HS-5 (cell line): ENCODE measurements at places on chromosomes 16 and 17.

DNA sequence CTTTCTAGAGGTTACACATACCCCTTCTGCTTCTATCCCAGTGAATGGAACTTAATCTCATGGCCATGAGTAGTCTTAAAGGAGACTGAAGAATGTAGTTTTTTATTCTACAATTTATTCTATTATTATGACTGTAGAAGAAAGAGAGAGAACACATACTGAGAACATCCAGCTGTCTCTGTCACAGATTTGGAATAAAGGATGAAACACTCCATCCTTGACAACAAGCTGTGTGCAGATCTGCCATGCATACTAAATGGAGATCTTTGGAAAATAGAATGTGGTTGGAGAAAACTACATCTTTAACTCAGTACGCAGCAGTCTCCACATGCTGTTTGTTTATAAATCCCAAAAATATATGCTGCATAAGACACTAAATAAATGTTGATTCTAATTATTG lies 54.1 kb upstream of the NUDT7 start:
- DNase-seq, result no peak

DNA sequence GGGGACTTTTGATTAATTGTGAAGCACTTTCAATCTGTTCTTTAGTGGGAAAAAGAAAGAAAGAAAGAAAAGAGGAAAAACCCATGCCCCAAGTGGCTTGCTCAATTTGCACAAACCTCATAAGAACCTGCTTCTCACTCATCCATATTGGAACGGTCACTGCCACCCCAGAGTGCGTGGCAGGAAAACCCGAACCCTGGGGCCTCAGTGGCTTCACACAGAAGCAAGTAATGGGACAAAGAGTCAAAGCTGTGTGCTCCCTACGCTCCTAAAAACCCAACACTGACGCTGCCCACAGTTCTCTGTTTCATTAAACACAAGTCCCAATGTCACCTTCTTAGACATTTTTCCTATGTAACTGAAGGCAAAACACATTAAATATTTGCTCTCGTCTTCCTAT lies 1.2 kb downstream of the SLC6A4 start:
- DNase-seq, result no peak

DNA sequence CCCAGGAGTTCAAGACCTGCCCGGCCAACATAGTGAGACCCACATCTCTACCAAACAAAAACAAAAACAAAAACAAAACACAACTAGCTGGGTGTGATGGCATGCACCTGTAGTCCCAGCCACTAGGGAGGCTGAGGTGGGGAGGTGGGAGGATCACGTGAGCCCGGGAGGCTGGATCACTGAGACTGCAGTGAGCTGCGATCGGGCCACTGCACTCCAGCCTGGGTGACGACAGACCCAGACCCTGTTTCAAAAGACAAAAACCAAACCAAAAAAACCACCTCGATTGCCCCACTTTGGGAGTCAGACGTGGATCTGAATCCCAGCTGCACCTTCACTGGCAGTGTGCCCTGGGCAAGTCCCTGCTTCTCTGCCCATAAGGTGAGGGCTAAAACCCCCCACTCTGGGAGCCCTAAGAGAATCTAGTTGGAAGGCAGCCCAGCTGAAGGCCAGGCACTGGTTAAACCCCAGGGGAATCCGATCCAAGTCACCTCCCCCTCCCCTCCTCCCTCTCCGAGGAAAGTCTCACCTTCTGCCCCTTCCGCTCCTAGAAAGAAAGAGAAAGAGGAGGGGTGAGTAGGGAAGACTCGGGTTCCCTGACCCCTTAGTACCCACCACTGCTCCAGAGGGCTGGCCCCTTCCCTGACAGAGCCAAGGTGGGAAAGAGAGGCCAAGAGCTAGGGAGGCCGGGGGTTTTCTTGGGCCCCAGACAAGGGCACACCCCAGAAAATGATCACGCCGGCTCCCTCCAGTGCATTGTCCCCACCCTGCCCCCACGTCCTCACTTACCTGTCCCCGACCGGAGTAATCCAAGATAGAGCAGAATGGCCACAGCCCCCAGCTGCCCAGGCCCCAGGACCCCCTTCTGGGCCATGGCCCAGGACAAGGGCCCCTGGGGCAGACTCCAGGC lies 647 bp downstream of the PRSS8 start:
- DNase-seq, result no peak

DNA sequence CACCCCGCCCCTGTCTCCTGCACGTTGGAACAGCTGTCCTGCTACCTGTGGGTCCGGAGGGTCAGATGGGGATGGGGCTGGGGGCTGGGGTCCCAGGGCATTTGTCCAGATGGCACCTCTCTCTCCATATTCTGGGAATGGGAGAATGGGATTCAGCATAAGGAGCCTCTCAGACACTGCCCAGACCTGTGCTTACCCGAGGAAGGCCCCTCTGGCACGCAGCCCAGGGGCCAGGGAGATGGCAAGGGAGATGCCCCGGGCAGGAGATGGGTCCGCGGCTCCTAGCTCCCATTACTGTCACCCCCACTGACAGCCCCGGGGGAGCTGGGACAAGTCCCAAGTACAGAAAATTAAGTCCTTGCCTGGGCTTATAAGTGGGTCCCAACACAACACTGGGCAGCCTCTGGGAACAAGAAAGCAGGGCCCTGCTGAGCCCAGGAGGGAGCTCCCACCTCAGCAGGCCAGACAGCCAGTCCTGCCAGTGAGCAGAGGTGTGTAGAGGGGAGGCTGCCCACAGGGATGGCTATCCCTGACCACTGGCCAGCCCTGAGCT lies 1.8 kb downstream of the VASN start:
- DNase-seq, result no peak

GRCh38 chr16:1079786-1080525 lies 7.4 kb downstream of the SSTR5 start:
- DNase-seq, result no peak

DNA sequence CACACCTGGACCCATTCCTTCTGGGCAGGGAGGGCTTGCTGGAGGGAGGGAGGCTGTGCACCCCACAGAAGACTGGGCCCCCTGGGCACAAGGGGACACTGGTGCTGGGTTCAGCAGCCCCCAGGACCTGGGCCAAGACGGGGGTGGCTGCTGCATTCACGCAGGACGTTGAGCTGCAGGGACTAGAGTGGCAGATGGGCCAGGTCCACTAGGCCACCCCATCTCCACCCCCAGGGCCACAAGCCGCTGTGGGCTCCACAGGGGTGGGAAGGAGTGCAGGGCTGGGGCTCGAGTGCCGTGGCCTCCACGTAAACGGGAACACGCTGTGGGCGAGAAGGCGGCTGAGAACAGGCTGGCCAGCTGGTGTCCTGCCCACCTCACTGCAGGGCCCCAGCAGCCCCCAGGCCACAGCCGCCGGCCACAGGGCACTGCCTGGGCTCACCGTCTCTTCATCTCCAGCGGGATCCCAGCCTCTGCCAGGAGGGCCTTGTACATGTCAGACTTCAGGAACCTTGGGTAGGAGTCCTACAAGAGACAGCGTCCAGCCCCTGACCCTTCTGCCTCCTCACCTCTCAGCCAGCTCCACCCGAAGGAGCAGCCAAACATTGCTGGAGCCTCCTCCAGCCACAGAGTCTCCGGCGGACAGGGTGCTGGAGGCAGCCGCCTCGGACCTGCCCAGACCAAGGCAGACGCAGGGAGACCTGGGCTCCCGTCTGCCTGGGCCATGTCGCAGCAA lies 6.5 kb downstream of the RGS11 start:
- DNase-seq, result no peak

DNA sequence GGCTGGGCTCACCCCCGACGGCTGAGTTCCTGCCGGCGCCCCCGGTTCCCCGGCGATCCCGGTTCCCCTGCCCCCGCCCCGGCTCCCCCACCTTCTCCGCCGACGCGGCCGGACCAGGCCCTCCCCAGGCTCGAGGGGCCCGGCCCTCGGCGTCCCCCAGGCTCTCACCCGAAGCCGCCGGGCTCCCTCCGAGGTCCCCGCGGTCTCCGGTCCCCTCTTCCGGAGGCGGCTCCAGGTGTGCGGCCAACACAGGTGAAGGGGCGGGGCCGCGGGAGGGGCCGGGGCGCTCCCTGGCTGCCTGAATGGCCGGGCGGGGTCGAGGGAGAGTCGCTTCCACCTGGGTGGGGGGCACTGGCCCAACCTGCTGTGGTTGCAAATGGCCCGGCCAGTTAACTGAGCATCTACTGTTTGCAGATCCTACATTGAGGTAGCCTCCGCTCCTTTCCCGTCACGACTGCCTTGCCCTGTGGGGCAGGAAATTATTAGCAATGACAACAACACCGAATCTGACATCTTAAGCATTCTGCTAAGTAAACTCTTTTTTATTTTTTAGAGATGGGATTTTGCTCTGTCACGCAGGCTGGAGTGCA lies at the start of gene BICDL2:
TSS of gene BICDL2 (minus strand) at position 219 of the 590 bp plus-strand sequence. CDS start 1,448 bp downstream, outside the sequence.
- no peak for DNase-seq

GRCh38 chr17:17367931-17368330 lies 64.8 kb downstream of the NT5M start:
- no peak for DNase-seq

GRCh38 chr17:61321344-61321743 lies 78.3 kb upstream of the TBX2 start:
- no peak for DNase-seq

- no peak for DNase-seq
Measured at GRCh38 chr17:72569148-72569946, 448.5 kb downstream of the SOX9 start.

DNA sequence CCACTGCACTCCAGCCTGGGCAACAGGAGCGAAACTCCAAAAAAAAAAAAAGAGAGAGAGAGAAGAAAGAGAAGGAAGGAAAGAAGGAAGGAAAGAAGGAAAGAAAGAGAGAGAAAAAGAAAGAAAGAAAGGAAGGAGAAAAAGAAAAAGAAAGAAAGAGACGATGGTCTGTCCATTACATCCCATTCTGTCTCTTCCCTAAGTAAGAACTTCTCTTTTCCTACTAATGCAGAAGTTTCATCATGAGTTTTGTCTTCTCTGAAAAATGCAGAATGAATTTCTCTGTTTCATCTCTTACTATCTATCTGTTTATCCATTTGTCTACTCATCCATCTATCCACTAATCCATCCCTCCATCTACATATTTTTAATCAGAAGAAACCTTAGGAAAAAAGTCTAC lies 94.9 kb upstream of the MED13 start:
- DNase-seq, result no peak

- no peak for DNase-seq
Measured at GRCh38 chr17:13587487-13588338, 14.0 kb downstream of the HS3ST3A1 start.

DNA sequence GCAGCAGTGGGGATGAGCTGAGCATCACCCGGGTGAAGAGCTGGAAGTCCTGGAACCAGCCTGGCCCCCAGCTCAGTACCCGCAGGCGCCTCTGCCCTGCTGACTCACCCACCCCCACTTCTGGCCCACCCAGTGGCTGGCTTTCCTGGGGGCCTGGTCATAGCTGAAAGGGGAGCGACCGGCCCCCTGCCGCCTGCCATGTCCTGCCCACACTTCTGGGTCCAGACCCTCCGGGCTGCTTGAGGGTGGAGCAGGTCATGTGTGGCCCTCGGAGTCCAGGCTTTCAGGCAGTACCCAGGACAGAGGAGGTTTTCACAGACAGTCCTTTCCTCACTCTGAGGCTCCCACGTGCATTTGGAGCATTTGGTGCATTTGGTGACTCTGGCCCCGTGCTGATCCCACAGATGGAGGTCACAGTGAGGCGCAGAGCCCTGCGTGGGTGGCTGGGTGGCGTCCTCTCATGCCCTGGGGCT lies 7.1 kb upstream of the PIEZO1 start:
- no peak for DNase-seq

- no peak for DNase-seq
Measured at GRCh38 chr16:26627958-26628357, 438.8 kb upstream of the C16orf82 start.

DNA sequence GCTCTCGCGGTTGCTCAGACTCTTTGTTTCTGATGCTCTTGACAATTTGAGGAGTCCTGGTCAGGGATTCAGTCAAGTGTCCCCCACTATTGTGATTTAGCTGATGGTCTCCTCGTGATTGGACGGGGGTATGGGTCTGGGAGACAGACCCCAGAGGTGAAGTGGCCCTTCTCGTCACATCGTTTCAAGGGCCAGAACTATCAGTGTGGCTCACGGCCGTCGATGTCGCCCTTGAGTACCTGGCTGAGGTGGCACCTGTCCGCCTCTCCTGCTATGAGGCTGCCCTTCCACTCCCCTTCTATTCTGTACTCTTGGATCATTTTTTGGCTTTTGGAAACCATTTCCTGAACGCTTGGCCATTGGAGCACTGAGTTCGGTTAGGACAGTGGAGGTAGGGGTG lies 7.4 kb upstream of the MEAK7 start:
- no peak for DNase-seq

GRCh38 chr16:83762141-83762991 lies 45.4 kb upstream of the HSBP1 start:
- no peak for DNase-seq

- DNase-seq, result peak; percentile 11
Measured at GRCh38 chr16:88473666-88474534, 20.8 kb downstream of the ZFPM1 start.

- no peak for DNase-seq
Measured at GRCh38 chr17:40864661-40865390, 2.2 kb downstream of the KRT12 start.

- DNase-seq, result no peak
Measured at GRCh38 chr16:8887952-8888560, 5.9 kb downstream of the LITAFD start.

DNA sequence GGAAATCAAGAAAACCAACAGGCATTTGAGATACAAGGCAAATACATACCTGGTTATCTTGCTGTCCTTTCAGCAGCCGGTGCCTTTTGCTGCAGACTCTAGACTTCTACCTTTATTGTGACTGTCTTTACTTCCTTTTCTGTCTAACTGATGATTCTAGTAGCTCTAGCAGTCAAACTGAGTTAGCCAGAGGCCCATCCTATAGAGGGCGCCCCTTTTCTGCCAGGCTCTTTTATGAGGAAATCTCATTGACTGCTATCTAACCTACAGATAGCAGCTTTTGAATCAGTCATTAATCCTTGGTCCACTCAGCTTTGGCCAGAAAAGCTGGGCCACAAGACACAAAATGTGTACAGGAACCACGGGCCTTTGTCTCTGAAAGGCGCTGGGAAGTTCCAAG lies 87.5 kb upstream of the WSB1 start:
- DNase-seq, result no peak

DNA sequence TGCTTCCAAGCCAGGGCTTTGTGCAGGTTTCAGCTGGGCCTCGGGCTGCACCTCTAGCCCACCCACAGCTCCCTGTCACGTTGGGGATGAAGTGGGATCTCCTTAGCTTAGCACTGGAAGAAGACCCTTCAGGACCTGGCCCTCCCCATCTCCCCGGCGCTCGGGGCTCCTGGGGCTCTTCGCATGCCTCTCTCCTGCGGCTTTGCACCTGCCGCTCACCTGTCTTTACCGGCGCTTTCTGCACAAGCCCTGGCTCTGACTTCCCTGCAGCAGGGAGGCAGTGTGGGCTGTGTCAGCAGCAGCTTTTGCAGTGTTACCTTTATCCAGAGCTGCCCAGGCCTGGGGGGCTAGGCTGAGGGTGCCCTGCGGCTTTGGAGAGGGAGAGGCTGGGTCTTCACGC lies 52.3 kb downstream of the NT5M start:
- DNase-seq, result no peak
